ENCODE measurements at places on chromosomes 5 and 9. TPM values are rescaled to one million over a fixed set of nuclear protein-coding genes. Genes with fewer than 3 reads are reported as not detected.

SLC6A7 gene
- total RNA-seq, result not detected

DNA sequence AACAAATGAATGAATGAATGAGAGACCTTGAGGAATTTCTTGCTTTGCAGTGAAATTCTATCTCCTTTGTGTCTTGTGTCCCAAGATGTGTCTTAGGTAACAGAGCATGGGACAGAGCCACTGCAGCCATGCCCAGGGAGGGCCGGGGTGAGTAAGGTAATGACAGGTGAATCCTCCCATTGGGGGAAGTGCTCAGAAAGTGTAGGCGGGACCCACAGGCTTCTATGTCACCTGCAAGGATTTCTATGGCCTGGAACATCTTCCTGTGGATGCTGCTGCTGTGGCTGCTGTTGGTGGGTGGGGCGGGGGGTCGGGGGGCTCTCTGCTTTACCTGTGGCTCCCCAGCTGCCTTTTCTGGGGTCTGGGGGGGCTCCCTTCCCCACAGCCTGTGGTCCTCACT lies 133.6 kb upstream of the IER5L start:
- H3K4me1 ChIP-seq, result peaks cover 28% of the 10 kb centered on the region
- peaks cover 15% of the 10 kb centered on the region for H3K27me3 ChIP-seq
- H3K4me3 ChIP-seq, result no peak overlapping the region
- H3K27ac ChIP-seq, result no peak overlapping the region
- no peak for DNase-seq

DNA sequence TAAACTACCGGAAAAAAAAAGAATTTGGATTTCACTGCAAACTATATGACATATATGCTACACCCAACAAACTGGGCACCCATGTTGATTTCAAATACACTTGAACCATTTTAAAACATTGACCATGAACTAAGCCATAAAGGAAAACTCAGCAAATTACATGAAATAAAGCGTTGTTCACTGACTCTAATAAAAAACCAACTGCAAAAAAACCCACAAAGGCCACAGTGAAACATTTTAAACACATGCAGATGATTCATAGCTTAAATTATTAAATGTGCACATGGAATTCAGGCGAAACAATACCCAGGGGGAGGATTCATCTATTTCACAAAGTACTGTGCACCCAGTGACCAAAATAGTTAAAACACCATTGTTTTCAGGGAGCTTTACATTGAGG lies 33.3 kb downstream of the MTRR start:
- H3K36me3 ChIP-seq, result peaks cover 53% of the 10 kb centered on the region
- DNase-seq, result no peak
- peak overlapping the region; percentile 15 for H3K27ac ChIP-seq
- peaks cover 2% of the 10 kb centered on the region for H3K27me3 ChIP-seq
- H3K4me1 ChIP-seq, result peaks cover 34% of the 10 kb centered on the region
- no peak overlapping the region for H3K4me3 ChIP-seq

- H3K27ac ChIP-seq, result no peak overlapping the region
- peaks cover 2% of the 10 kb centered on the region for H3K27me3 ChIP-seq
- H3K36me3 ChIP-seq, result no peaks in the 10 kb centered on the region
- no peak overlapping the region for H3K4me3 ChIP-seq
Measured at GRCh38 chr5:174839196-174839595, 114.8 kb downstream of the MSX2 start.

DNA sequence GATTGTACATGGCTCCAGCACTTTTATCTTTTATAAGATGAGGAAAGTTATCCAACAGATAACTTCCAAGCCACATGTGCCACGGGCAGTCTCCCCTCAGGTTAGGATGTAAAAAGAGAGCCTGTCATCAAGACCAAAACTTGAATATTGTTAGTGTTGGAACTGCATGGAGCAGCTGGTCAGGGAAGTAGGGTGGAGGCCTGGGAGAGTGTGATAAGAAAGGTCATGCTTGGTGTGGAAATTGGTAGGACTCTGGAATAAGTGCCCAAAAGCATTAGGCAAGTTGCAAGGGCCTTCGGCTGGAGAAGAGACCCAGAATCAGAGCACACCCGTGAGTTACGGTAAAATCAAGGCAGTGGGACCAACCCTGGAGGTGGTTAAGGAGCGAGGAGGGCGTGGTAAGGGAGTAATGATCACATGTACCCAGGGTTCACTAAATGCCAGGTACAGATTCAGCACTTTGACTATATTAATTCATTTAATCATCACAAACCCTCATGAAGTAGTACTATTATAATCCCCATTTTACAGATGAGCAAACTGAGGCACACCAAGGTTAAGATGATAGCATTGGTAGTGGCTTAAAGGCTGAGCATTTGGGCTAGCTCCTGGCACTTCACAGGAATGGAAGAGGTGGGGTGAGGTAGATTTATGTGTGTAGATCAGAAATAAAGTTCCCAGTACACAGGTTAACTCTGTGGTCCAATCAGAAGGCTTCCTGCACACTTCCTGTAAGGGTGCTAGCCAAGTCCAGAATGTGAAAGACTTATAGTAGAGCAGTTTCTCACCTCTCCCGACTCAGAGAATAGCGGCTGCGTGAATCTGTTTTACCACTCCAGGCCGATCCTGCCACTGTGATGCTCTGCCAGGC lies 96.5 kb upstream of the ZNF608 start:
- H3K36me3 ChIP-seq, result no peaks in the 10 kb centered on the region
- no peaks in the 10 kb centered on the region for H3K4me1 ChIP-seq
- peaks cover 3% of the 10 kb centered on the region for H3K27me3 ChIP-seq
- H3K4me3 ChIP-seq, result no peak overlapping the region
- H3K27ac ChIP-seq, result no peak overlapping the region

SLCO4C1 gene
- total RNA-seq, result not detected

PRSS3 gene
- 32.3 TPM for total RNA-seq

DNA sequence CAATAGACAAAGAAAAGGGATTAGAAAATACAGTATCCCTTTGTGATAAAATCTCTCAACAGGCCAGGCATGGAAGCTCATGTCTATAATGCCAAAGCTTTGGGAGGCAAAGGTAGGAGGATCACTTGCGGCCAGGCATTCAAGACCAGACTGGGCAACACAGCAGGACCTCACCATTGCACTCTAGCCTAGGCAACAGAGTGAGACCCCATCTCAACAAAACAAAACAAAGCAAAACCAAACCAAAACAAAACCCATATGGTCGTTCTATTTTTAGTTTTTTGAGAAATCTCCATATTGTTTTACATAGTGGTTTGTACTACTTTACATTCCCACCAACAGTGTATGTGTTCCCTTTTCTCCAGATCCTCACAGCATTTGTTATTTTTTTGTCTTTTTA lies 193.0 kb downstream of the KIAA0825 start:
- no peak overlapping the region for H3K27ac ChIP-seq
- no peak overlapping the region for H3K4me3 ChIP-seq
- H3K27me3 ChIP-seq, result no peaks in the 10 kb centered on the region
- no peak for DNase-seq

PCDHA6 gene
- total RNA-seq, result not detected

DNA sequence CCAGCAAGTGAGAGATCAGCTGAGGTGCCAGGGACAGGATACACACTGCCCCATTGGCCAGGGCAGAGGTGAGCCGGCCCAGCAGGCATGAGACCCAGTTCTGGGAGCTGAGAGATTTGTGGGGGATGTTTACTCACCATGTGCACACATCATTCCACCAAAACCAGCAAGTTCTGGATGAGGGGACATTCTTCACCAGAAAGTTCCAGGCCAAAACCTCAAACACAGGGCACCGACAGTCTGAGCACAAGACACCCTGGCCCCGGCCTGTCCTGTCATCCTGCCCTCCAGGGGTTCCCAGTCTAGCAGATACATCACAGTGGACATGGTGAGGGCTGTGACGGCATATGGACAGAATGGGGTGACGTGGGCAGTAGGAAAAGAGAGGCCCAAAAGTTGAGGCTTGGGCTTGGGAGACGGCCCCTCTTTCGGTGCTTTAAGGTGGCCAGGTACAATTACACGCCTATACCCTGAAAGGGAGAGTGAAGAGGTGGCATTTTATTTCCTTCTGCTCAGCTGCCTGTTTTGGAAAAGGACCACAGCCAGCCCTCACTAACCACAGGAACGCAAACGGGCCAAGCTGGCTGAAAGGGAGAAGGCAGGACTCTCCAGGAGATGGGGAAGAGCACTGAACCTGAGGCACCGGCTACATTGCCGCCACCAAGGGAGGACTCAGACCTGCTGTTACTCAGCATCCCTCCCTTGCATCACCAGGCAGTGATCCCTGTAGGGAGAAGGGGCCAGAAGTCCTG lies 64.0 kb downstream of the SHB start:
- H3K36me3 ChIP-seq, result peaks cover 1% of the 10 kb centered on the region
- H3K4me3 ChIP-seq, result no peak overlapping the region
- peaks cover 72% of the 10 kb centered on the region for H3K4me1 ChIP-seq
- H3K27me3 ChIP-seq, result peaks cover 8% of the 10 kb centered on the region
- peak overlapping the region; percentile 75 for H3K27ac ChIP-seq

FAM81B gene
- not detected for total RNA-seq

NME5 gene
- total RNA-seq, result 0.67 TPM

GRCh38 chr5:32504989-32505596 lies 60.6 kb upstream of the ZFR start:
- peak overlapping the region; percentile 73 for H3K4me3 ChIP-seq
- peak; percentile 79 for DNase-seq
- H3K27ac ChIP-seq, result peak overlapping the region; percentile 83

GRCh38 chr9:99850736-99851499 lies 29.2 kb downstream of the NR4A3 start:
- H3K4me1 ChIP-seq, result no peaks in the 10 kb centered on the region

IFNA21 gene
- not detected for total RNA-seq

SIT1 gene
- not detected for total RNA-seq

Measured in HFFc6 (cell line).